ENCODE measurements at places on chromosomes 13 and 19.

DNA sequence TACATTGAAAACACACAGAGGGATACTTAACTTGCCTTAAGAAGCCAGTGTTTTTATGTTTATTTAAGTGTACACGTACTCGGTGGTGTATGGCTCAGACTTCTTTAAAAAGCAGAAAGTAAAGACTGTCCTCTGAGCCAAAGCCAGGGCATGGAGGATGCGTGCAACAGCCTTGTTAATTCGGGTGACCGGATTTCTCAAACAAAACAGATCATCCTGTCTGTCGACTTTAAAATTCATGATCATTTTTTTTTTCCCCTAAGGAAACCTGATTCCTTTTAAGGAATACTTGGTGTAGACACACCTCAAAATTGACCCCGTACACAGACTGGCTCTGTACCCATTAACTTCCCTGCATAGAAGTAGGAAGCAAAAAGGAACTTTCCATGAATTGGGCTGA lies 124.7 kb upstream of the RNF113B start:
- no peak for DNase-seq

DNA sequence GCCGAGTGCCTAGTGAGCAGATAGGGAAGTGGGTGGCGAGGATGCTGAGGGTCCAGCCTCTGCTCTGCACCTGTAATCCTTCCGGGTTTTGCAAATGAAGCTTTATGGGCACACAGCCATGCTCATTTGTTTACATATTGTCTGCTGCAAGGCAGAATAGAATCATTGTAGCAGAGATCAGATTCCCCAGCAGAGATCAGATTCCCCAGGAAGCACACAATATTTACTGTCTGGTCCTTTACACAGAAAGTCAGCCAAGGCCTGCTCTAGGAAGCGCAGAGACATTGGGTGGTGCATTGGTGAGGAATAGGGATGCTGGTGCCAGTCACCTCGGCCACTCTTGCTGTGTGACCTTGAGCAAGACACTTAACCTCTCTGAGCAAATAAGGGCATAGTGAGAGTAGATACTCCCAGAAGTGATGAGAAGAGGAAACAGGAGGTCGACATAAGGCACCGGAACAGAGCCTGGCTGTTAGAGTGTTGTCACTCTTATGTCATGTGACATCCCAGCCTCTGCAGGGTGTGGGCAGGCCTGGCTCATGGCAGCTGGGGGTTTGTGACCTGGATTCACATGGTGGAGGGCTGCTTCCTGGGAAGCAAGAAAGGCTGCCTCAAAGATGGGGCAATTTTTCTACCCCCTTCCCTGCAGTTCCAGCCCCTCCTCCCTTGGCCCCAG lies 25.6 kb downstream of the CARM1 start:
- DNase-seq: no peak

- no peak for DNase-seq
Measured at GRCh38 chr19:39248806-39249205, at the start of gene IFNL4. TSS of gene IFNL4 (minus strand) at chr19:39248856.

GRCh38 chr19:56933014-56933705 lies 92.6 kb upstream of the PEG3 start:
- DNase-seq: no peak

- DNase-seq: no peak
Measured at GRCh38 chr13:30382836-30383525, 39.3 kb upstream of the UBE2L5 start.

- DNase-seq: no peak
Measured at GRCh38 chr13:90623318-90624011, 724.0 kb upstream of the MIR17HG start.

GRCh38 chr13:111552891-111553655 lies 232.6 kb downstream of the TEX29 start:
- DNase-seq: no peak

- DNase-seq: no peak
Measured at GRCh38 chr19:41330481-41330880, 20.5 kb downstream of the CCDC97 start.

DNA sequence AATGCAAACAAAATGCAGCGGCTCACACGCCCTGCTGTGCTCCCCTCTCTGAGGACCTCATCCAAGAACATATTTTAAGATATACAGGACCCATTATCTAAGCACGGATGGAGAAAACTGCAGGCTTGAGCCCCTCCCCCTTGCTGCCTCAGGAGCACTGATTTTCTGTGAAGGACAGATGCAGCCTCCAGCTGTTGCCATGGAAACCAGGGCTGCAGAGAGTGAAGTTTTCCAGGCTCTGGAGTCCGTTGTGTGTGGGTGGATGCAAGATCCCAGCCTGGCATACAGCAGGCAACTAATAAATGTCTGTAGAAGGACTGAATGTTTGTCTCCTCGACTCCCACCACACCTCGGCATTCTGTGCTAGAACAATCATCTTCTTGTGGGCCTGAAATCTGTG lies 105.6 kb upstream of the PEG3 start:
- DNase-seq: no peak

DNA sequence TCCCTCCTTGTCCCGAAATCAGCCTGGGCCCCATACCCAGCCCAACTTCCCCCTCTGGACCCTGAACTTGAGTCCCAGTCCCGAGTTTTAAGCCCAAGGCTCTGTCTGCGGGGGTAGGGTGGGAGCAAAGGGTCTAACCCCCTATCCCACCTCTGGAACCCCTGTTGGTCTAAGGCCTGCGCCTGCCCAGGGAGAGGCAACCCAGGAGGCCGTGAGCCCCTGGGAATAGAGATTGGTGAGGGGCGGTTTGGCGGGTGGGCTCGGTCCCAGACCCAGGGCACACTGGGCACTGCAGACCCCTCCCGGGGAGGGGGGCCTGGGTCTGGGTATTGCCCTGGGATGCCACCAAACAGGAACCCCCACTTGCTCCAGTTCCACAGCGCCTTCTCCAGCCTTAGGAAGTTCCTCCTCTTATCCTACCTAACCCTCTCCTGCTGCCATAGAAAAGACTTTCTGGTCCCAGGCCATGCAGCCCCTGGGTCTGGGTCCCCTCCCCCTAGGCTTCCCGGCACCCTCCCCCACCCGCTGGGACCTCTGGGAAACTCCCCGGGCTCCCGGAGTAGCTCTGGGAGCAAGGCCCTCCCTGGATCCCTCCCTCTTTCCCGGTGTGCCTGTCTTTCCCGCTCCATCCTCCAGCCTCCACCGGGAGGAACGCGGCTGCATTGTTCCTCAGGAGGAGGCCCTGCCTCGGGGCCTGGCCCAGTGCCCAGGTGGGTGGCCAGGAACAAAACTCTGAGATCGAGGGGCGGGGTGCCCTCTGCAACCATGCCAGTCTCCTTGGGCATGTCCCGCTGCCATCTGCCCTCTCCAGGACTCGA lies 33.6 kb upstream of the NANOS3 start:
- no peak for DNase-seq

DNA sequence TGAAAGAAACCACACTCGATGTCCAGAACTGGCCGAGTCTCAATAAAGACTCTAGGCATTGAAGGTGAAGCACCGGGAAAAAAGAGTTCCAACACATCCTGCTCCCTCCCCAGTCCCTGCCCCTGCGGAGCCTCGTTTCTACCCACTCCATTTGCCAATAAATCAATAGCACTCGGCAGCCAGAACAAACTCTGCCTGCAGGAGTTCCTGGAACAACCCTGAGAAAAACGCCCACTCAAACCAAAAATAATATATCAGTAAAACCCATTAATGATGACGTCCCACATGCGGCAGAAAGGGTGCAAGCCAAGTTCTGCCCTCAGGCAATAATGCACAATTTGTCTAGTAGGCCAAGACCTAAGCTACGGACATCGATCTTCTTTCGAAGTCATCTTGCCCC lies 41.0 kb downstream of the PDCD5 start:
- no peak for DNase-seq

Measured in cortex of kidney (tissue), 1 donor.